Stimulated activated CD4-positive, alpha-beta T cell treated with anti-CD3 and anti-CD28 coated beads, Interleukin-15, amount 100 ng/mL, for 48 hours (primary cell): ENCODE measurements at places on chromosomes 11 and 22.

- no peak for DNase-seq
Measured at GRCh38 chr11:47551086-47551485, 1.8 kb downstream of the CELF1 start.

DNA sequence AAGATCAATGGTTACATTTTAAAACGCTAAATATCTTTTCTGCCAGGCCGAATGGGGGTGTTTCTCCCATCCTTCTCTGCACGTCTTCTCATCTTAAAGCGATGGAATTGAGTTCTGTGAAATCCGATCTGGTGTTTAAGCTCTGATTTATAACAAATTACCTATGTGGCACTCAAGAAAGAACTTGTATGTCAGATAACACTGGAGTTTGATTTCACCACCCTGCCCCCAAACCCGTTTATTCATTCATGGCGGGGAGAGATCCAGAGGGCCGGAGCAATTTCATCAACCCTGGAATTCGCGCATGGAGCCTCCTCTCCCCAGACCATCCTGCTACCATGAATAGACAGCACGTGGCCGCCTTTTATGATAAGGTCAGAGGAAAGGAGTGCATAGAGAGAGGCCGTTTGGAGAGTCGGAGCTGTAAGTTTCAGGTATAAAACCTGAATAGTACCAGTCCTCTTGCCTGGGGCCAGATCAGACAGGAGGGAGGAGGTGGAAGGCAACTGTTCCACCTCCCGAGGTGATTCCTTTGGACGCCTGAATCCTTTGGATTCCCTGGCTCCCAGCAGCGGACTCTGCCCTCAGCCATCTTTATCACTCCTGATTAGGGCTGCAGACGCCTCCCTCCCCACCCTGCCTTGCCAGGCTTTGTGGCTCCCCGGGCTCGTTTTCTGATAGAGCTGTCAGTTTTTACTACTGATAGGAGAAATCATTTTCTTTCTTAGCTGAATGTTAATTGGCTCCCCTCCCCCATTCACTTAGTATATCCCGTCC is 27.3 kb upstream of the NFAM1 start:
- no peak for DNase-seq

DNA sequence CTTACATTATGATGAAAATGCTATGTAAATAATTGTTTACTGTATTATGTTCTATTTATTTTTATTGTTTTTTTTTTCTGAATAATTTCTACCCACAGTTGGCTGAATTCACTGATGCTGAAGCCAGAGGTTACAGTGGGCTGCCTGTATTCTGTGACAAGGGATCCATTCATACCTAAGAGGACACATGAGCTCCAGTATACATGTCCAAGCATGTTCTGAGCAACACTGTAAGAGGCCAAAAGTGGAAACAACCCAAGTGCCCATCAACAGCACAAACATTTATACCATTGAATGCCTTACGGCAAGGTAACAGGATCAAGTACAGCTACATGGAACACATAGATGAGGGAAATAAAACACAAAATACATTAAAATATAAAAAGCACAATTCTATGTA is 1.4 kb upstream of the SRSF8 start:
- no peak for DNase-seq

DNA sequence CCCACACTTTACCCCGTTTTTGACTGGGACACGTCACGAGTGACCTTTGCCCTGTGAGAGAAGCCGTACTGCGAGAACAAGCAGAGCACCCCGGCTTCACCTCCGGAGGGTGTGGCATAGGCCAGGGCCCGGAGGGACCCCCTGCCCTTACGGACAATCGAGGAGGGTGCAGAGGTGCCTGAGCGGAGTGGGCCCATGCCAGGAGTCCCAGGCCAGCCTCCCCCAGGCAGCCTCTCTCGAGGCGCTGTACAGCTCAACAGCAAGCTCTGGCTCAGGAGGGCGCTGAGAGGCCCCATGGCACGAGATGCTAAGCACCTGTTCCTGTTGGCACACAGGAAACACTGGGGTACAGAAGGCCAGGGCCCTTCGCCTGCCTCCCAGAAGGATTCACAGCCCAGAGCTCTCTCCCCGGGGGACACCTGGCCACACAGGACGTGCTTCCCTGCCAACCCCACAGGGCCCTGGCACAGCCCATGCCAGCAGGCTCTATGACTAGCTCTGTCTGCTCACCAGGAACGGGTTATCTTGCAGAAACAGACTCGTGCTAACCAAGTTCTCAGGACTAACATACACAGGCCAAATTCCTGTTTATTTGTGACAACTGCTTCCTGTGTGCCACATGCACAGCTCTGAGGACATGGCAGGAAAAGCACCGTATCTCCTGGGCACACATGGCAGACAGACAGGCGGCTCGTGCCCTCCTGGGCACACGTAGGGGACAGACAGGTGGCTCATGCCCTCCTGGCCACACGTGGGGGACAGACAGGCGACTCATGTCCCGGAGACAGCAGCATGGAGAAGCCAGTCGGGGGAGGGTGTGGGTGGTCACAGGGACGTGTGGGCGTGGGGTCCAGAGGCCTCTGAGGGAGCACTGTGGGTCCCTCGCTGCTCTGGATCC is 11.6 kb downstream of the TOLLIP start:
- no peak for DNase-seq

- no peak for DNase-seq
Measured at GRCh38 chr11:60130496-60130895, 42.0 kb downstream of the MS4A2 start.

DNA sequence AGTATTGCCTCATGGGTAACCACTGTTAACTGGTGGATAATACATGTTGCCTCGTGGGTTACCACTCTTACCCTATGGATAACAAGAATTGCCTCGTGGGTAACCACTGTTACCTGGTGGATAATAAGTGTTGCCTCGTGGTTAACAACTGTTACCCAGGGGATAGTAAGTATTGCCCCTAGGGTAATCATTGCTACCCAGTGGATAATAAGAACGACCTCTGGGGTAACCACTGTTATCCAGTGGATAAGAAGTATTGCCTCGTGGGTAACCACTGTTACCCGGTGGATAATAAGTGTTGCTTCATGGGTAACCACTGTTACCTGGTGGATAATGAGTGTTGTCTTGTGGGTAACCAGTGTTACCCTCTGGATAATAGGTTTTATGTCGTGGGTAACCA is 28.1 kb upstream of the NXPE4 start:
- DNase-seq = no peak

- no peak for DNase-seq
Measured at GRCh38 chr11:86497310-86497709, 122.6 kb downstream of the CCDC81 start.

GRCh38 chr22:49391436-49391835 is 436.2 kb downstream of the BRD1 start:
- no peak for DNase-seq

DNA sequence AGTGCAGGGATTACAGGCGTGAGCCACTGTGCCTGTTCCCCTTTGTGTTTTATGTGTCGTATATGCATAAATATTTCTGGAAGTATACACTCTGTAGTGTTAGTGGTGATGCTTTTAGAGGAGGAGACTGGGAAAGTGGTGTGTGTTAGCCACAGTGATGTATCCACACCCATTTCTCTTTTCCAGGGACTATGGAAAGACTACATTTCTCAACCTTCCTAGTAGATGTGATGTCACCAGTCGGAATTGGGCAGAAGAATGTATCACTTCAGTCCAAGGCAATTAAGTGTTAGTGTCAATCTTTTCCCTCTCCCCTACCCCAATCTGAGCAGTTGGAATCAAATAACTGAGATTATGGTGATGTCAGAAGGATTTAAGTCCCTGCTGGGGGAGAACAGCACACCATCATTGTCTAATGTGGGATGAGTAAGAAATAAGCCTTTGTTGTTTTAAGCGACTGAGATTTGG is 5.8 kb upstream of the ATG16L2 start:
- DNase-seq = no peak

- DNase-seq = no peak
Measured at GRCh38 chr22:48829908-48830307, 997.8 kb downstream of the BRD1 start.

- DNase-seq = no peak
Measured at GRCh38 chr11:116579857-116580727, 192.7 kb downstream of the BUD13 start.

DNA sequence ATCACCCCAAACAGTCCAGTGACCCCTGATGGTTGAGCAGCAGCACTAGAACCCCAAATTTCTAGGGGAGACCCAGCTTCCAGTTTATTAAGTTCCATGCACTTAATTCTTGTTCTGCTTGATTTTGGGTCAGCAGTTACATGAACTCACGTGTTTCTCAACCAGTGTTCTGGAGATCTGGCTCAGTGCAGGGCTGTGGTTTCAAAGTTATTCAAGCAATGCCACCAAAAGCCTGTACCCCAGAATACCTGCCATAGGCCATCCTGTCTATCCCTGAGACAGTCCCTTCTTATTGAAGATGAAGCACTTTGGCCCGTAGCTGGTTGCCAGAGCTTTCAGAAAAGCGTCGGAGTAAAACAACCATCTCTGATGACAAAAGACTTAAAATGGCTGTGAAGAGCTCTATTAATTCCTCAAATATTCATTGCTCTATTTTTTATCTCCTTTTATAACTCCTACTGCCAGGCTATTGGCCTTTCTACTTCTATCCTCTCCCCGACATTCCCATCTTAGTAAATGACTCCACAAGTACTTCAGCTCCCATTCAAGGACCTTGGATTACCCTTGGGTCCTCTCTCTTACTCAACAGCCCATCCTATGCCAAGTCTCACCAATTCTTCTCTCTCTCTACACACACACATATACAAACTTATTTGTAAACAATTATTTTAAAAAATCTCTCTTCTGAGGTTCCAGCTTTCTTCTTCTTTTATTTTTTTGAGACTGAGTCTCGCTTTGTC is 18.0 kb upstream of the VPREB1 start:
- no peak for DNase-seq

- DNase-seq = no peak
Measured at GRCh38 chr11:133832096-133832990, 13.0 kb downstream of the SPATA19 start.

DNA sequence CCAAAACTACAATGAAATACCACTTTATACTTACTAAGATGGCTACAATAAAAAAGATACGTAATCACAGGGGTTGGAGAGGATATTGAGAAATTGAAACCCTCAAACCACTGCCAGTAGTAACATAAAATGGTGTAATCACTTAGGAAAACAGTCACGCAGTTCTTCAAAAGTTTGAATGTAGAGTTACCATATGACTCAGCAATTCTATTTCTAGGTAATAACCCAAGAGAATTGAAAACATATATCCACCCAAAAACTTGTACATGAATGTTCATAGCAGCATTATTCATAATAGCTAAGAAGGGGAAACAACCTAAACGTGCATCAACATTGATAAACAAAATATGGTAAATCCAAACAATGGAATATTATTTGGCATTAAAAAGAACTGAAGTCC is 24.4 kb upstream of the PSMA1 start:
- DNase-seq = no peak

GRCh38 chr11:2666828-2667570 is 32.8 kb downstream of the KCNQ1OT1 start:
- no peak for DNase-seq

DNA sequence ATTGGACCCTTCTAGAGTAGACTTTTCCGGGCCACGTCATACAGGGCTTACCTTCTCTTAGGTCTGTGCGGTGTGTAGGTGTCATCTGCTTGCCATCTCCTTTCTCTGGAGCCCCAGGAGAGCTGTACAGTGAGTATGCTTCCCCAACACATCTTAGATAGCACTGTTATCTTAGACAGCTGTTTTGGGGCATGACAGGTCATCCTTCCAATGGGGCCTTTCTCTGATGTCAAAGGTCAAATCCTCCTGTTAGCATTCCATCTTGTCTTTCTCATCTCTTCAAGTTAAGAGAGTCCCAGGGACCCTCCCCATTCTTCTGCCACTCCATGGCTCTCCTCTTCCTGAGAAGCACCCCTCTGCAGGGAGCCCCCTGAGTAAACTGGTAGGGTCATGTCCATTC is 31.0 kb upstream of the EIF3D start:
- DNase-seq = no peak

GRCh38 chr22:46626911-46627805 is 7.0 kb downstream of the GRAMD4 start:
- DNase-seq = no peak

- DNase-seq = no peak
Measured at GRCh38 chr11:68688881-68689280, 4.5 kb downstream of the GAL start.

- DNase-seq = no peak
Measured at GRCh38 chr11:46725338-46726205, 6.6 kb downstream of the F2 start.

DNA sequence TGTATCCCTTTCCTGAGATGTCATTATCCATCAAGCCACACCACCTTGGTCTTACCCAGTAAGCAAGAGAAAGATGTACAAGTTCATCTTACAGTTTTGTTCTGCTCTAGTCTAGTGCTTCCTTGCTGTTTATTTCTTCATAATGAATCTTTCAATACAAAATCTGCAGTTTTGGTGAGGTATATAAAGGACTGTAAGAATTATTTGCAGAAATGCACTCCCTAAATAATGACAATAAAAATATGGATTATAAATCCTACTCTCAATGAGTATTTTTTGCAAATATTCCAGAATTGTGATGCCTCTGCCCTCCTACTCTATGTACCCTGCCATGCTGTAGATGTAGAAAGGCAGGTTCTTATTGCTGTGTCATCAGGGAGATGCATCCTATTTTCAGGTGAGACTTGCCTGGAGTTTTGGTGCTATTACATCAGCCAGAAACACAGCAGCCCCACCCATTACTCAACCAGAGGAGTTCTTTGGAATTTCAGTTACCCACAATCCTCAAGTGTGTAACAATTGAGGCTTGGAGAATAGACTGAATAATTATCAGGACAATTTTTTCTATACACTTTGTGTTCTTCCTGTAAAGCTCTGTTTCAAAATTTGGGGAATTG is at the start of gene OR10S1:
Gene OR10S1 (minus strand): TSS at position 51 of the 617 bp plus-strand sequence. CDS start 117 bp downstream, outside the sequence.
- no peak for DNase-seq

GRCh38 chr11:63882555-63883242 is 34.3 kb downstream of the RCOR2 start:
- DNase-seq = no peak

DNA sequence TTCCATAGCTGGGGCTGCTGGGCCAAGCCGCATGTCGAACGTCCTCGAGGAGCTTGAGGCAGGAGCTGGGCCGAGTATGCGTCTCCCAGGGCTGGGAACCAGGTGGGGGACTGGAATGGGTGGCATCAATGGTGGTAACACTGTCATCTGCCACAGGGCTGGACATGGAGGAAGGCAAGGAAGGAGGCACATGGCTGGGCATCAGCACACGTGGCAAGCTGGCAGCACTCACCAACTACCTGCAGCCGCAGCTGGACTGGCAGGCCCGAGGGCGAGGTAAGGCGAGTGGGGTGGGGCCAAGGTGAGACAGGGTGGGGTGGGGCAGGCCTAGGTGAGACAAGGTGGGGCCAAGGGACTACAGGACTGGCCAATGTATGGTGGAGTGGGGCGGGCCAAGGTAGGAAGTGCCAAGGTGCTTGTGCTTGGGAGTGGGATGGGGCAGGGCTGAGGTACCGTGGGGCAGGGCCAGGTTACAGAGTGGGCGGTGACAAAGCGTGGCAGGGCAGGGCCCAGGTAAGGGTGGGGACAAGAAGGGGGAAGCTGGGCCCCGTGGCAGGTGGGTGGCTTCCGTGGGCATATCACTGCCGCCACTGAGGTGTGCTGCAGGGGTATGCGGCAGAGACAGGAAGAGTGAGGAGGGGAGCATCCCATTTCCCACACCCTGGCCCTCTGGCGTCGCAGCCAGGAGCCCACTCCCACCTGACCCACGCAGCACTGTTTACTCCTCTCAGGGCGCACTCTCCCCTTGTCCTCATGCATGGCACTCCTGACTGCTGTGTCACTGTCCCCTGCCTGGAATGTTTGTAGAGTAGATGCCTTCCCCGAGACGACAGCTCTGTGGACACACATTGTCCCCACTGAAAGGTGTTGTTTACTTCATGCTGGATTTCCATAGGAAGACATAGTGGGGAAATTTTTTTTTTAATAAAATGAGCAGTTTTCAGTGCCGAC is 27.5 kb upstream of the DGCR8 start:
- no peak for DNase-seq

- DNase-seq = no peak
Measured at GRCh38 chr11:45193695-45194094, 47.3 kb downstream of the PRDM11 start.
